Epithelial cell of prostate (primary cell): ENCODE measurements at places on chromosomes 1 and 21.

- DNase-seq, result no peak
These were observed 71.4 kb downstream of the LRRC7 start for GRCh38 chr1:69639159-69639558.

- DNase-seq, result no peak
These were observed 241.6 kb upstream of the C1orf105 start for GRCh38 chr1:172178886-172179285.

DNA sequence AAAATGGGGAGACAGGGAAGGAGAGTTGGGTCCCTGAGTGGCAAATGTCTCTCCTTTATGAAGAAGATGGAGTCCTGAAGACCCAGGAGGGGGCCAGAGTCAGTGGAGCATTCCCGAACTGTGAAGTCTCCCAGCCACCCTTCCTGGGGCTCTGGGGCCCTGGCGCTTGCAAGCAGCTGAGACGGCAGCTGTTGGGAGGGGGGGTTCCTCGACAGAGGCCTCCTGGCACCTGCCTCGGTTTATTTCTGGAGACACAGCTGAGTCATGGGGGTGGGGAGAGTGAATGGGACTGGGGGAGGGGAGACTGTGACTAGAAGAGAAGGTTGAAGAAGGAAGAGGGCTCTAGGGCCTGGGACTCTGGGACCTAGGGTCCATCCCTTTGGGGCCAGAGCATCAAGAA, 14.0 kb downstream of the NES start:
- DNase-seq, result no peak

- no peak for DNase-seq
These were observed 26.8 kb downstream of the SESN2 start for GRCh38 chr1:28286111-28286510.

DNA sequence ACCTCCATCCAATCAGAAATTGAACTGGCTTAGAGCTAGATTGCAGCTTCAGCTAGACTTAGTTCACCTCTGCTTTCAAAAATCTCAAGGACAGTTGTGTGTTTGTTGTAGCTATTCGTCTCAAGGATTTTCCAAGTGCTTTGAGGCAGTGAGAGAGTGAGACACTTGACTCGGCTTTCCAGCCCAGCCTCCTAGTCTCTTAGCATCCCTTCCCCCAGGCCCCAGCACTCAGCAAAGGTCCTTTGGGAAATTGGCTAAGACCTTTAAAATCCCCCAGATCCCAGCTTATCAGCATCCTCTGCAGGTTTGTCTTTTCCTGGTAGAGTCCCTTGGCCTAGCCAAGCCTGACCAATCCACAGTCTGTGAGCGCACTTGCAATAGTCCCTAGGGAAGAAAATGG, 47.9 kb upstream of the PROX1 start:
- DNase-seq, result no peak

DNA sequence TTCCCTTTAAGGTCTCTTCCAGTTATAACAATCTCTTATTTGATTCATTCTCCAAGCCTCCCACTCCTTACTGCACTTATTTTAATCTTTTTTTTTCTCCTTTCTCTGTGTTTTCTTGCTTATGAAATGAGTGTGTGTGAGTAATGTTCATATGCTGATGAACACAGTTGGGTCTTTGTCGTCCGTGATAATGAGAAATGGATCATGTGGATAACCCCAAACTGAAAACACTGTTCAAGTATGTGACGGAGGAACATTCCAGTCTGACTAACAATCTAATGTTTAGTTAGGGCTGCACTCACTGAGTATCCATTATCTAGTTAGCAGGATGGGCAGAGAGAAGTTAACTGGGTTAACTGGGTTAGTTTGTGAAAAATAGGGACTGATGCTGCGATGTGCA, 253.1 kb upstream of the DUSP10 start:
- peak; percentile 57 for DNase-seq

DNA sequence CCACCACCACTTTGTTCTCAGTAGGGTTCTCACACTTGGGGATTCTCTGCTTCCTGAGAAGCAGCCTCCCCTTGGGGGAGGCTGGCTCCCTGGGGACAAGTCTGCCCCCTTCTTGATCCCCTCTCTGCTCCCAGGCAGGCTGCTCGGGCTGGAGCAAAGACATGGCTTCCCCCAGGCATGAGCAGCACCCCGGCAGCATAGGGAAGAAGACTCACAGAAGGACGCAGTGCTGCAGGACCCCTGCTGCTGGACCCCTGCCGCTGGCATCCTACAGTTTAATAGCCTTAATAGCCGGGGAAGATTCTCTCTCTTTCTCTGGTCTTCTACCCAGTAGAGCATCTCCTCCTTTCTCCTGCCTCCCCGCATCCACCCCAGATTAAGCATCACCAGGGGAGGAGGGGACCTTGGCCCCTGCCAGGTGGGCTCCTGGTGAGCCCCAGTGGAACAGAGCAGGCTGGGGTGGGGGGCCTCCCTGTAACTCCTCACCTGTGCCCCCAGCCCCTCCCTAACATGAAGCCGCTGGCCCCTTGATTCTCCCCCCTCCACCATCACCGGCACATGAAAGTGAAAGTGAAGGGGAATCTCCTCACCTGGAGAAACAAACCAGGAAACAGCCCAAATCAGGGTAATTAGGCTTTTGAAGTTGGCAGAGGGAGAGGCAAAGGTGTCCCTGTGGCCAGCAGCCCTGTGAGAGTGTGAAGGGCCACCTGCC, 2.5 kb downstream of the WNT3A start:
- no peak for DNase-seq

DNA sequence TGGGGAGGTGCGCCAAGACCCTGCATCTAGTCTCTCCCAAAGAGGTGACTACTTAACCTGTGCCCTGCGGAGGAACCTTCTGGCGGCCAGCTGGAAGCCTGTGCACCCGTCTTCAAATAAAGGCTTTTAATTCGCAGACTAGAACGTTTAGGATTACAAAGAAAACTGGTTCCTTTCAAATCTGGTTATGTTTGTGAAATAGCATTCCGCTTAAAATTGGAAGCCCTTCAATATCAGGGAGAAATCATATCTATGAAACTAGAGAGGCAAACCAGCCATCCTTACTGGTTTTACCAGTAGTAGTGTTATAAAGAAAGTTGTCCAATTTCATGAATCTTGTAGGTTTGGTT, 250.8 kb downstream of the FAM72C start:
- DNase-seq, result no peak

DNA sequence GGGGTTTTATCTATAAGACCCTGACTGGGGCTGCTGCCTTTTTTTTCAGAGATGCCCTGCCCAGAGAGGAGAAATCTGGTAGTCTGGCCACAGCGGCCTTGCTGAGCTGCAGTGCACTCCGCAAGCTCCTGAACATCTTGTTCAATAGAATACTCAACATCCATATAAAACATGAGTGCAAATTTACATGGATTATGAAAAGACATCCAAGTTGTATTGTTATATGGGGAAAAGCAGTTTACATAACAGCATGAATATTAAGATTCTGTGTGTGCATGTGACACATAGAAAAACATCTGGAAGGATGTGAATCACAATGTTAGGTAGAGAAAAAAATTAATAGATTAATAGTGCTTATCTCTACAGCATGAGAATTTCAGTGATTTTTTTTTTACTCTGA, 16.4 kb downstream of the COG2 start:
- DNase-seq, result no peak

DNA sequence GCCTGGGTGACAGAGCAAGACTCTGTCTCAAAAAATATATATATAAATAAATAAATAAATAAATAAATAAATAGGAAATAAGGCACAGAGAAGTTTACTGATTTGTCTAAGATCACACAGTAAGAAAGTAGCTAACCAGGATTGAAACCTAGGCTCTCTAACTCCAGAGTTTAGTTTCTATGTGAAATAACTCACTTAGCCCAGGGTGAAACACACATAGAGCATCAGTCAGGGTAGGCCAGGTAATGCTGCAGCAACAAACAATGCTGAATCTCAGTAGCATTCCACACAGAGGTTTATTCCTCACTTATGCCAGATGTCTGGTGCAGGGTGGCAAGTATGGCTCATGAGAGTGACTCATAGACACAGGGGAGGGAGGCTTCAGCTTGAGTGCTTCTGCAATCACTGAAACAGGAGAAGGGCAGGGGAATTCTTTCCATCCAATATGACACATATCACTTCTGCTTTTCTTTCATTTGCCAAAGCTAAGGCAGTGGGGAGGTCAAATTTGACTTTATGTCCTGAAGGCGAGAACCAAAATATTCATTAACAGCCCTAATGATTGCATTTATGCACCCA, 37.1 kb upstream of the KANK4 start:
- DNase-seq, result peak; percentile 70

DNA sequence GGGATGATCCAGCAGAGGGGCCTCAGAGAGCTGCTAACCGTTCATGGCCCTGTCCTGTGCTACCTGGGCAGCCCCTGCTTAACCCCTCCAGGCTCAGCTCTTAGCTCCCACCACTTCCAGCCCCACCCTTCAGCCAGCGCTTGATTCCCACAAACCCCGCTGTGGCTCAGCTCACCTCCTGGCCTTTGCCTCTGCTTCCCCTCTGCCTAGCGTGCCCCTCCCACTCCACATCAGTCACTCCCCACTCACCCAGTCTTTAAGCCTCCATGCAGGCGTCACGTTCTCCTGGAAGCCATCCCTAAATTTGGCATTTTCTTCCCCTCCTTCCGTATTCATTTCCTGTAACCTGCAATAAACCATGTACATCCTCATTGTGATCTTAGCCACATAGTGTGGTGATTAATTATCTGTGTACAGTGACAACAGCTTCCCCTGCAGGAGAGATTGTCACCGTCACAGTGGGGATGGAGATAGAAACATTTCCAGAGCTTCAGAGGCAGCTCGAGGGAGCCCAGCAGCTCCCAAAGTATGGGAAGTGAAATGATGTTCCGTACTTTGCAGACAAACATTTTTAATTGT, 65.5 kb downstream of the EPHB2 start:
- DNase-seq, result no peak

DNA sequence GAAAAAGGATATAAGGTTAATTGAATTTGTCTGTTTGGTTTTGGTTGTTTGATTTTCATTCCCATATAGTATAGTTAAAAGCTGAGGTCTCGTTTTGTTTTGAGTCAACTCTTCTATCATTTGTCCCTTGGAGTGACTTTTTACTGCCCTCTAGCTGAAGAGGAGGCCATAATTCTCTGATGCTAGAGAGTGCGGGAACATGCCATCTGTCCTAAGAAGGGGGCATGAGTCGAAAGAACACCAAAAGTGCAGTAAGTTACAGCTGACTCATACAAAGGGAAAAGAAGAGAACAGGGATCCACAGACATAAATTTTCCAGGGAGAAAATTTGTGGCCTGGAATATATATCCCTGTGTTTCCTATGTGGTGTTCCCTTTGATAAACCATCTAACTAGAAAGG, 4.1 kb downstream of the KRTAP21-3 start:
- no peak for DNase-seq

DNA sequence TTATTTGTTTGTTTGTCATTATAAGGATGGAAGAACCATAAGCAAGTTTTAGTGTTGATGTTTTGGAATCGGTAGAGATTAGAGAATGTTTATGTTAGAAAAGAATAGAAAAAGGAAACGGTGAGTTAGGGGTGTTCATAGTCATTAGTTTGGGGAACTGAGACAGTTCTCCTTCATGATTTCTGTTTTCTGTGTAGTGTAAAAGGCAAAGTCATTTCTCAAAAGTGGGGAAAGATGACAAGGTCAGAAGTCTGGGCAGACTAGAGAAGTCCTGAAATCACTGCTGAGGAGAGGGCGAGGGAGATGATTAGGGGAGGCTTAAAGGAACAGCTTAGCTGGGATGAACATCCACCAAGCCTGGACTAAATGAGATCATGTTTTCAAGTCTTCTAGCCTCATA, 498.9 kb downstream of the TTLL7 start:
- DNase-seq, result no peak

GRCh38 chr1:219568733-219569132, 44.2 kb downstream of the ZC3H11B start:
- DNase-seq, result no peak

GRCh38 chr1:23601135-23601967, 42.0 kb upstream of the ID3 start:
- DNase-seq, result no peak

DNA sequence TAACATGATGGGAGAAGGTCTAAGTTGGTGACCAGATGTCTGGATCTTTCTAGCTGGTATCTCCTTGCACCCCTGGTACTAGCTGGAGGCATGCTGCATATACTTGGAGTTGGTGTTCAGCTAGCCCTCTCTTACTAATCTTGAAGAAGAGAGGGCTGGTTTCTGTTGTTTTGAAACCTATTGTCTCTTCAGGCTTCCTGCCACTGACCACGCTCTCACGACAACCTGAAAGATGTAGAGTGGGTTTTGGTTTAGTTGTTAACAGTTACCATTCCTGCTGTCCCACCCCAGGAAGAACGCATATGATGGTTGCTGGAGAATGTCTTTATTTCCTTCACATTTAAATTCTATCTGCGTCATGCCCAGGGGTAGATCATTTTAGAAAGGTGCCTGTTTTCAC, 3.6 kb downstream of the MAN1C1 start:
- DNase-seq, result no peak

DNA sequence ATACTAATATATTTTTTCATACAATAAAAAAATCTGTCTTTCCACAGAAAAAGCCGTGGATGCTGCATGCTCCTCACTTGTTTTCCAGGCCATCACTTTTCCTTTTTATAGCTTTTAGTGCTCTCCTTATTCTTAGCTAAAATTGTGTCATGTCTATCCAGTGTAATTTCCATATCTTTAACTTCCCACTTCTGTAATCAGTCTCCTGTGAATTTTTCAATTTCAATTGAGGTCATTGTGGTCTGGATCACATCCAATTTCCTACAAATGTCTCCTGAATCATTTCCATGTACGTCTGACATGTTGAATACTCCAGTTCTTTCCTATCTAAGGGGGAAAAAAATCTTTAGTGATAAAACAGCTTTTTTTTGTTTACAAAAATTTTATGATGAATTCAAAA, 838.2 kb upstream of the B3GALT2 start:
- no peak for DNase-seq

DNA sequence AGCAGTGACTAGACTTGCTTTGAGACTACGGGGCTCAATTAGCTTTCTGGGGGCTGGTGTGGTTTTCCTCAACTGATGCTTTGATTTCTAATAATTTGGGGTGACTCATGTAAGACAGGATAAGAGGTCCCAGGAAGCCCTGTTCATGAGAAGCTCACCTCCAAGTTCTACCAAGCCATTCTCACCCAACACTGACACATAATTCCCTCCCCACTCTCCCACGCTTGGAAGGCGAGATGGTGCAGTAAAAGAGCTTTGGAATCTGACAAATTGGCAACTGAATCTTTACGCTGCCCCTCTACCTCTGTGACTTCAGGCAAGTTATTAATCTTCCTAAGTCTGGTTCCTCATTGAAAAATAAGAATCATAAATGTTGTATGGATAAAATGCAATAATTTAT, 299.1 kb upstream of the DUSP10 start:
- DNase-seq, result no peak

GRCh38 chr1:25195835-25196234, 36.5 kb downstream of the SYF2 start:
- DNase-seq, result no peak
